T-helper 17 cell (primary cell): ENCODE measurements at places on chromosomes 5 and 9.

DNA sequence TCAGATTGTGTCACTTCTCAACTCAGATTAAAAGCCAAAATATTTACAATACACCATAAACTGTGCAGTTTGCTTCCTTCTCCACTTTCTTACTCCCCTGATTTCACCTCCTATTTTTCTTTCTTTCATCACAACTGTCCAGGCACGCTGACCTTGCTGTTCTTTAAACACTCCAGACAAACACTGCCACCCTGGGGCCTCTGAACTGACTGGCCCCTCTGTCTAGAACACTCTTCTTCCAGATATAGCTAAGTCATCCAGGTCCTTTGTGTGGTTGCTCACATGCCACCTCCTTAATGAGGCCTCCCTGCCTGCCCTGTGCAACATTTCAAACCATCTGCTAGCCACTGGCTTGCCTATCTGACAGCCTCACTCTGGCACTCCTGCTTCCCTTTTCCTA lies 46.6 kb downstream of the ATG10 start:
- peaks cover 5% of the 10 kb centered on the region for H3K36me3 ChIP-seq
- H3K27me3 ChIP-seq, result no peaks in the 10 kb centered on the region
- H3K4me3 ChIP-seq, result no peak overlapping the region
- DNase-seq, result no peak
- H3K4me1 ChIP-seq, result peaks cover 3% of the 10 kb centered on the region

- H3K4me3 ChIP-seq, result no peak overlapping the region
- DNase-seq, result no peak
- no peak overlapping the region for H3K27ac ChIP-seq
- peaks cover 3% of the 10 kb centered on the region for H3K36me3 ChIP-seq
Measured at GRCh38 chr5:99058466-99058865, 129.7 kb upstream of the CHD1 start.

DNA sequence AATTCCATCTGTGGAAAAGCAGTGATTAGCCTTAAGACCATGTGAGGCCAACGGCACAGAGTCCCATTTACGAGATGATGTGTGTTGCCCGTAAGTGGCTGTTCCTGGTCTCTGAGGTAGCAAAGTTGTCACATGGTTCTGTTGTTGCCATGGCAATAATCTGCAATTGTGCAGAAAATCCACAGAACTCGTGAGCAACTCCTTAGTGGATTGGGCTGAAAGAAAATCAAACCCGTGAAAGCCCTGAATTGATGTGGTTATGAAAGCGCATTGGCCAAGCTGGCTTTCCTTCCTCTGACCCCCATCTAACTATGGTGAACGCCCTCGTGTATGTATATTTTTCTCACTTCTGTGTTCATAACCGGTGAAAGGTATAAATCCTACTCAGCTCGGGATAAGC lies 614.7 kb downstream of the EBF1 start:
- peaks cover 27% of the 10 kb centered on the region for H3K27me3 ChIP-seq
- peaks cover 3% of the 10 kb centered on the region for H3K36me3 ChIP-seq
- H3K4me3 ChIP-seq, result no peak overlapping the region
- no peaks in the 10 kb centered on the region for H3K4me1 ChIP-seq

- no peak overlapping the region for H3K4me3 ChIP-seq
- no peak for DNase-seq
- H3K4me1 ChIP-seq, result peaks cover 2% of the 10 kb centered on the region
- H3K27ac ChIP-seq, result no peak overlapping the region
Measured at GRCh38 chr5:96141749-96142148, 180.1 kb upstream of the ELL2 start.

GRCh38 chr5:80964491-80964890 lies 4.3 kb downstream of the RASGRF2 start:
- peaks cover 6% of the 10 kb centered on the region for H3K36me3 ChIP-seq
- H3K4me1 ChIP-seq, result peaks cover 41% of the 10 kb centered on the region
- no peak for DNase-seq
- H3K27ac ChIP-seq, result peak overlapping the region; percentile 73

GRCh38 chr9:136372561-136373299 lies 739 bp downstream of the CARD9 start:
- no peak for DNase-seq
- H3K4me3 ChIP-seq, result peak overlapping the region; percentile 31
- peak overlapping the region; percentile 16 for H3K27ac ChIP-seq
- no peaks in the 10 kb centered on the region for H3K4me1 ChIP-seq

GRCh38 chr5:36442796-36443195 lies 141.1 kb upstream of the RANBP3L start:
- DNase-seq, result no peak
- peak overlapping the region; percentile 2 for H3K4me3 ChIP-seq
- no peak overlapping the region for H3K27ac ChIP-seq
